Left lung (tissue), 14 donors: ENCODE measurements at places on chromosomes 1 and 21. TPM values are rescaled to one million over a fixed set of nuclear protein-coding genes. Genes with fewer than 3 reads are reported as not detected.

DNA sequence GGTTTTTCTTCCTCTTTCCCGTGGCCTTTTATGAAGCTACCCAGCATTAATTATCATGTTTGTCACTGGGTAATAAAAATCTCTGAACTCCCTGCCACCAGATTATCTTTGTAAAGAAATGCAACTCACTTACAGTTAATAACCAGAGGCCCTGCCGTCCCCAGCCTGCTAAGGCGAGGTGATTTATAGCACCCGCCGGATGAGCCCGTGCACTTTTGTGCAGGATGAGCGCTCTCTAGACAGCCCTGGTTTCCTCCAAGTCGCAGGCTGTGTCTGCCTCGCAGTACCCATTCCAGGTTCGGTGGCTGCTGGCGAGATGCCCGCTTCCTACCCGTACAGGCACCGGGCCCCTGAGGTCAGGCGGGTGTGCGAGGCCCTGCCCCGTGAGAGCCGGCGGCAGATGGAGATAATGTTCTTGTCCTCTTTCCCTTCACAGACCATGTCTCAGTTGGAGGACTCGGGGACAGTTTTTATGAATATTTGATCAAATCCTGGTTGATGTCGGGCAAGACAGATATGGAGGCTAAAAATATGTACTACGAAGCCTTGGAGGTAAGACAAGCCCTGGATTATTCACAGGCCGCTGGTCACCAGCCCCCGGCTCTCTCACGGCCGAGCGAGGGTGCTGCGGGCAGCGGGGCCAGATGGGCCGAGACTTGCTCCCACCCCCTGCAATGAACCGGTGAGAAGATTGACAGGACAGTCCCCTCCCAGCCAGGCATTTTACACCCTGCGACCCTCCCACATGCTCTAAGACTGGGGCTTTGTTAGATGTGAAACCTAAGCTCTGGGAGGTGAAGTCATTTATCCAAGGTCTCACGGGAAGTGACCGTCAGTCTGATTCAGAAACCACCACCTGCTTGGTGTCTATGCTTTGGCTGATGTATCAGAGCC is 28.5 kb upstream of the SELENON start:
- no peak overlapping the region for H3K4me3 ChIP-seq
- H3K4me1 ChIP-seq: peaks cover 8% of the 10 kb centered on the region
- H3K36me3 ChIP-seq: peaks cover 8% of the 10 kb centered on the region
- no peak overlapping the region for H3K27ac ChIP-seq

- peaks cover 3% of the 10 kb centered on the region for H3K4me1 ChIP-seq
- no peaks in the 10 kb centered on the region for H3K36me3 ChIP-seq
- DNase-seq: peak; percentile 54
- H3K4me3 ChIP-seq: no peak overlapping the region
Observed at GRCh38 chr1:40877698-40878097, 15.5 kb upstream of the CITED4 start.

GRCh38 chr1:42085596-42085995 is 67.6 kb upstream of the GUCA2B start:
- H3K27me3 ChIP-seq: no peaks in the 10 kb centered on the region
- no peak overlapping the region for H3K27ac ChIP-seq
- no peaks in the 10 kb centered on the region for H3K4me1 ChIP-seq
- no peak overlapping the region for H3K4me3 ChIP-seq
- DNase-seq: peak; percentile 30

- DNase-seq: no peak
- no peaks in the 10 kb centered on the region for H3K4me1 ChIP-seq
- H3K4me3 ChIP-seq: no peak overlapping the region
- peaks cover 22% of the 10 kb centered on the region for H3K36me3 ChIP-seq
Observed at GRCh38 chr1:9849691-9850441, 26.1 kb upstream of the CLSTN1 start.

GRCh38 chr1:150793221-150793620 is 14.8 kb downstream of the CTSK start:
- no peaks in the 10 kb centered on the region for H3K4me1 ChIP-seq
- peaks cover 35% of the 10 kb centered on the region for H3K36me3 ChIP-seq
- no peak overlapping the region for H3K4me3 ChIP-seq
- H3K27me3 ChIP-seq: no peaks in the 10 kb centered on the region
- H3K27ac ChIP-seq: peak overlapping the region; percentile 46
- DNase-seq: no peak

DNA sequence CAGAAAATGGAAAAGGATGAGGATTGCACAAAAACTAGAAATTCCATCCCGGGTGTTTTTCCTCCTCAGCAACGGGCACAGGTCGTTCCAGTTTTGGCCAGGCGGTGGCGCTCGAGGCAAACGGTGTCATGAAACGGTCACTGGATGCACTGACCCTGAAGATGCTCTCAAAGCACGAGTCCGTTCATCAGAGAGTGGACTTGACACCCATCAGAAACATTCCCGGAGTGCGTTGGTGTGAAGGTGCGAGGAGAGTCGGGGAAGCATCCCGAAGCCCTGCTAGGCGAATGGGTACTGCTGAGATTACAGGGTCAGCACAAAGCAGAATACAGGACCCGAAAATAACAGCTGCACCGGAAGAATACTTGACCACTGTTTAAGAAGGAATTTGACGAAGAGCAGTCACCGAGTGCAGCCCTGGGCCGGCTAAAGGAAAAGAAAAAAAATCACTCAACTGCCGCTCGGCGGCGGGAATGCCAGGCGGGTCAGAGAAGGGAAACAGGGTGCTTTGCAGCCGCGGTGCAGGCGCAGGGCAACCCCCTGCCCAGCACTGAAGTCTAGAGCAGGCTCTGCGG is 71.7 kb upstream of the ETS2 start:
- H3K36me3 ChIP-seq: no peaks in the 10 kb centered on the region
- H3K27ac ChIP-seq: peak overlapping the region; percentile 75
- H3K27me3 ChIP-seq: no peaks in the 10 kb centered on the region
- peaks cover 8% of the 10 kb centered on the region for H3K4me1 ChIP-seq

DNA sequence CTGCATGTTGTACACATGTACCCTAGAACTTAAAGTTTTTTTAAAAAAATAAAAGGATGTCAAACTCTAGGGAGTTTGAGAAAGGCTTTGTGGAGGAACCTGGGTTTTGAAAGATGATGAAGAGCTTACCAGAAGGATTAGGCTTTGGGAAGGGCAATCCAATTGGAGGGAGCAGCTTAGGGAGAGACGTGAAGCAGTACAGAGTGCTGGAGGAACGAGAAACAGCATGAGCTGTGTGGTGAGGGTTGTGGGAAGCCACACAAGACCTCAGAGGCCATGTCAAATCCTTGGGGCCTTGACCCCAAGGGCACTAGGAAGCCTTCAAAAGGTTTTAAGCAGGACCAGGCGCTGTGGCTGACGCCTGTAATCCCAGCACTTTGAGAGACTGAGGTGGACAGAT is 8.4 kb upstream of the KPNA6 start:
- H3K27ac ChIP-seq: no peak overlapping the region
- peaks cover 72% of the 10 kb centered on the region for H3K36me3 ChIP-seq
- no peaks in the 10 kb centered on the region for H3K27me3 ChIP-seq
- no peak overlapping the region for H3K4me3 ChIP-seq
- DNase-seq: no peak
- H3K4me1 ChIP-seq: peaks cover 7% of the 10 kb centered on the region

The MAST2 gene
- total RNA-seq: 27.3 TPM

The BMP8B gene
- 2.1 TPM for total RNA-seq
